ENCODE measurements at places on chromosomes 12 and 14. TPM values are rescaled to one million over a fixed set of nuclear protein-coding genes. Genes with fewer than 3 reads are reported as not detected.

STAC3 gene
- 1.7 TPM for total RNA-seq

MYF5 gene
- not detected for total RNA-seq

GRCh38 chr14:64580467-64580866 lies 30.7 kb downstream of the PPP1R36 start:
- DNase-seq: no peak

DNA sequence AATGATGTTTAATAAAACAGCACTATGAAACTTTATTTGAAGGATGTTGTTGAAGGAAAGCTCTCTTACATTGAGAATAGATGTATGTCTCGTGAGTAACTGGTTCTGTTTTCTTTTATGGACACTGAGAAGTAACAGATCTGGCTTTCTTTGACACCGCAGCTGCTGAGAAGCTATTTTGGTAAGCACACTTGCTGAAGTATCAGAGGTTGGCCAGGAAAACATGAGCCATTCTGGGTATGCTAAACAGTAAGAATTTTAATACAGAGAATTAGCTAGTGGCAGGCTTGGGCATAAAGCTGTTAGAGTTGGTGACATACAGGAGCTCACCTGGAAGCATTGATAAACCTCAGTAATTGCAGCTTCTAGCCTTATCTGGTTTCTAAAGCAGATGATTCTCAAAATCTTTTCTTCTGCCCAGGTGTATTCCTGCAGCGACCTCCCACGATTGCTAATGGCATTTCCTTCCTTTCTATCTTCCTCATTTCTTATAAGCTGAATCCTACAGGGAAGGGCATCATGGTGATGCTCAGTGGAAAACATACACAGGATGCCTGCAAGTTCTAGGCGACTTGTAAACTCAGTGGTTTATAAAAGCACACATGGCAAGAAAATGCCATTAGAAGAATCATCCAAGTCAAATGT lies 291.6 kb upstream of the SLC16A7 start:
- no peak for DNase-seq

- no peak for DNase-seq
Observed at GRCh38 chr14:105192866-105193731, 12.0 kb upstream of the NUDT14 start.
